ENCODE measurements at places on chromosomes 1 and 21.

- no peak for DNase-seq
Observed at GRCh38 chr21:41559658-41560631, 52.0 kb upstream of the TMPRSS2 start.

DNA sequence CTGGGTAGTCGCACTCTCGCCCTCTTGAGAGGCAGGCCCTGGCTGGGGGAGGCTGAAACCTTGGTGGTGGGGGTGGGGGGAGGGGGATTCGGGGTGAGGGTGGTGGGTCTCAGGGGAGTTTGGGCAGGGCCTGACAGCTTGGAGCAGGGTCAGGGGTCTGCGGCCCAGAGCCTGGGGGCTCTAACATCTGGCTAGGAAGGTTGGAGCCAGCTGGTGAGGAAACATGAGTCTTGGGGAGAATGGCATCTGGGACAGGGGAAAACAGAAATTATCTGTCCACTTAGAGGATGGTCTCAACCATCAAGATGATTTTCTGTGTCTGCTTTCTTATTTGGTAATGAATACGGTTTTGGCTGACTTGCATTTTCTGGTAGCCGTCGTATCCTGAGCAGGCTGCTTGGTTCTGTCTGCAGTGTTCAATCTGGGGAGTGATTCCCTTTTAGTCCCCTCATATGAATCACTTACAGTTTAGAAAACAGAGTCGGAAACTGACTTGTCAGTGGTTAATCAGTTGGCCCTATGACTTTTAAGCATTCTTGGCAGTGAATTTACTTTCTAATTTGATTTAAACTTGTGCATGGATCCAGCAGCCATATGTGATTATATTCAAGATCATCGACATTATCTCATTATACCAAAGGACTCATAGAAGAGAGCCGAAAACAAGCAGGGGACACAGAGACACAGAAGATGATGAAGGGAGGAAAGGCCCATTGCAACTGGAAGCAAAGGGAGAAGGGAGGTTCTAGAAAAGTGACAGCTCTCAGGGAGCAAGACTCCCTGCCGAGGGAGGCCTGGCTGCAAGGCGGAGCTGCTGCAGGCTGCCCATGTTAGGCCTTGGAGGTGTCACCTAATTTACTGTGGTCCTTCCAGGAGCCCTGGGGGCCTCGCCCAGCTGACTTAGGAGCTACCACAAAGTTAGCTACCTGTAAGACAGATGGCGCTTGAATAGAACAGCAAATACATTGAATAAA, 237.6 kb downstream of the SDCCAG8 start:
- no peak for DNase-seq

DNA sequence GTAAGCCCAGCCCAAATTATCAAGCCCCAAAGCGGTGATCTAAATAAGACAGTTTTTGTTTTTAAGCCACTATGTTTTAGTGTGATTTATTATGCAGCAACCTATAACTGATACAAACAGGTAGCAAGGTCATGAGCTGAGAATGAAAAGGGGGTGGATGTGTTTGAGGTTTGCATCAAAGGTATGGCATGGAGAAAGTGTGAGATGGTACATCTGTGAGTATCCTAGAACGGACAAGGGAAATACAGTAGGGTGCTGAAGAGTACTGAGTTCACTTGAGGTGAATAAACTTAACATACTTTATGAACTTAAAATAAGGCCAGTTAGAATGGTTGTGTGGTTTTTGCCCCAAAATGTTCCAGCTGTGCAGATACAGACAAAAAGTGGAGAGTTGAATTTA, 286.0 kb upstream of the B3GALT2 start:
- no peak for DNase-seq

DNA sequence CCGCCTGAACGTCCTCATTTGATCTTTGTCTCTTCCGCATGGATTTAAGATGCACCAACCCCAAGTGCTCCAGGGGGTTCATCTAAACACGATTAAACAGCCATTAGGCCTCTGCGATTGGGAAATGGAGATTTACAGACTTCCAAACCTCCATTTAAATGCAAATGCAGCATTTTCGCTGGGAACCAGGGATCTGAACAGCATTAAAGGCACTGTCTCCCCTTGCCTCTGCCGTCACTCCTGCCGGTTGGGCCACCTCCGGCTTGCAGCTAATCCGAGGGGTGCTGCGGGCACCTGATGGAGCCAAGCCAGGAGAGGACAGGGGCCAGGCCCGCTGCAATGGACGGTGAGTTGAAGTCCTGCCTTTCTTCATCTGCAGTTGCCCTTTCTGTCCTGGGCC, 70.3 kb upstream of the KLHDC7A start:
- no peak for DNase-seq

- DNase-seq: peak; percentile 69
Observed at GRCh38 chr1:111275079-111275478, 15.6 kb upstream of the CHIA start.
